Activated CD4-positive, CD25-positive, alpha-beta regulatory T cell (primary cell): ENCODE measurements at places on chromosomes 6 and 20.

DNA sequence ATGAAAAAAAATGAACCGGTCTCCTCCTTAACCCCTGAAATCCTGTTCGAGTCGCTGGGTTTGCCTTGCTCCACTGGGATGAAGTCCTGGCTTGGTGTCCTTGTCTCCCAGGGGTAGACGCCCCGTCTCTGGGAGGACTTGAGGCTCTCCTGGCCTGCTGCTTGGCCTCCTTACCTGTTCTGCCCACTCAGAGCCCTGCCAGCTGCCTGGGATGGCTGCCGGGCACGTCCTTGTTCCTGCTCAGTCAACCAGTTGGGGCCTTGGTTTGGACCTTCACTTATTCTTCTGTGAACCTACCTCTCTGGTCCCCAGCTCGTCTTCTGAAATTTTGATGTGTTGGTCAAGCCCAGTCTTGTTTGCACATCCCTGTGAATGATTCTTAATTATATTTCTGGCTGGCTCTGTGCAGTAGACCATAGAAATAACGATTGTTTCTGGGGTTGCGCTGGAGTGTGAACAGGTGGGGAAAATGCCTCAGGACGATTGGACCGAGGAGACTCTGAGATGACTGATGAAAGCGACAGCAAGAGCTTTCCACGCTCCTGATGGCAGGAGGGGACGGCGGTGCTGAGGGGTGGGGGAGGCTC, 126.5 kb upstream of the ESR1 start:
- no peak for DNase-seq

DNA sequence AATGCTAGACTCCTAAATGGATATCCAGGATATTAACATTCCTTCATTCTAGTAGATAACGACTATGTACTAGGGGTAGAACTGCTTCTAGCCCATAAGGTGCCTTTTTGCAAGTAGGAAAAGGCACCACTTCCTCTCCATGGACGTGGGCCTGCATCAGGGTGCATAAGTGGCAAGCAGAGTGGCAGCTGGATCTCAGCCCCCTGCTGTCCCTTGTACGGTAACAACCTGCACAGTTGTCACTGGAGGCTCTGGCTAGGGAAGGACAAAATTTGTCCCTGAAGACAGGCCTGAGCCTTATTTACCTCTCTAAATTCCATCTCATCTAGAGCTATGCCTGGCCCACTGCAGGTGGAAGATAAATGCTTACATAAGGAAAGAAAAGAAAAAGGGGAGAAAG, 42.5 kb upstream of the SAYSD1 start:
- no peak for DNase-seq

DNA sequence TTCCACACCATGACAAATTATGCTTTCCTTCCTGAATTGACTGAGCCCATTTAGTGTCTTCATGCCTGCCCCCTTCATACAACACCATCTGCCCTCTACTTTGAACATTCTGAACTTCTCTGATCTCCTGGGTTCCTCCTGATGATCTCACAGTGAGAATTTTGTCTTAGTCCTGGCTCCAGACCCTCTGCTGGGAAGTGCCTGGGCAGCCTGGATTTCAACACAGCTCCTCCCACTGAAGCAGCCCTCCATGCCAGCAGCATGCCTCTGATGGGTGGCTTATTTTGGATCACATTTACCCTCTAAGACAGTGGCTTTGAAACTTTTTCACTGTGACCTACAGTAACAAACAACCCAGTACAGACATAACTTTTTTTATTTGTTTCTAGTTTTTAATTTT, 41.5 kb downstream of the DSE start:
- no peak for DNase-seq

GRCh38 chr6:105077596-105078385, 102.0 kb downstream of the POPDC3 start:
- no peak for DNase-seq

DNA sequence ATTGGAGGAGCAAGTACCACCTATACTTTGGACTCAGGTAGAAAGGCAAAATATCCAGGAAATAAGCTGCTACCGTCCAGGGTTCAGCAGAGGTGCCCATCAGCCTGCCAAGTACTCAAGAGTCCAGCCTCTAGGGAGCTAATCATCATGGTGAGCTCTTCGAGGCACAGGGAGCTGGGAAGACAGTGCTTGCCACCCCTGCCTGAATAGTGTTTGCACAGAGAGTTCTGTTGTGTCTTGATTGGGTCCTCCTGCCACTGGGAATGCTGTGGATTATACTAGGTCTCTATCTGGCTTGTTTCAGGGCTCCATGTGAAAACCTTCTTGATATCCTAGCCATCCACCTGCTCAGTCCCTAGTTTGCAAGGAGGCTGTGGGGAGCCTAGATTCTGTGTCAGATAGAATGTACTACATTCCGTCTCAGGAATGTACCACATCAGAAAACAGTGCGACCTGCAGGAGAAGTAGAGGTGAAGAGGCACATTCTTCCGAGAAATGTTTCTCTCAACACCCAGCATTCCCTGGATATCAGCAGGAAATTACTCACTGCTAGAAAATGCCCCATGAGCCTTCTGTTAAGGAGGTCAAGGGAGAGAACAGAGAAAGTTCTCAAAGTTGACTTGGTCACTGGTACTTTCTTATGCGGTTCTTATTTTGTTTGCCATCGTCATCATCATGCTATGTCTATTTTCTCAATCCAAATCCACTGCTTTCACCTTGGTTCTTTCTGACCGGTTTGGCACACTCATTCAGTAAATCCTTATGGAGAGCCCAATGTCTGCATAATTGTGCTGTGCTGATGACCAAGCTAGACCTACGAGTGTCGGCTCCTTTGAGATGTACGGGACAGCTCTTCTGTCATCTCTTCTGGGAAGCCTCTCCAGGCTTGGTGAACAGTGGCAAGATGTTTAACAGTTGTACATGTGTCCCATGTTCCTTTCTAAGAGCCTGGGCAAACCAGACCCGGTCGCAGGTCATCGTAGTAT, 30.7 kb downstream of the PTPN1 start:
- DNase-seq = no peak

DNA sequence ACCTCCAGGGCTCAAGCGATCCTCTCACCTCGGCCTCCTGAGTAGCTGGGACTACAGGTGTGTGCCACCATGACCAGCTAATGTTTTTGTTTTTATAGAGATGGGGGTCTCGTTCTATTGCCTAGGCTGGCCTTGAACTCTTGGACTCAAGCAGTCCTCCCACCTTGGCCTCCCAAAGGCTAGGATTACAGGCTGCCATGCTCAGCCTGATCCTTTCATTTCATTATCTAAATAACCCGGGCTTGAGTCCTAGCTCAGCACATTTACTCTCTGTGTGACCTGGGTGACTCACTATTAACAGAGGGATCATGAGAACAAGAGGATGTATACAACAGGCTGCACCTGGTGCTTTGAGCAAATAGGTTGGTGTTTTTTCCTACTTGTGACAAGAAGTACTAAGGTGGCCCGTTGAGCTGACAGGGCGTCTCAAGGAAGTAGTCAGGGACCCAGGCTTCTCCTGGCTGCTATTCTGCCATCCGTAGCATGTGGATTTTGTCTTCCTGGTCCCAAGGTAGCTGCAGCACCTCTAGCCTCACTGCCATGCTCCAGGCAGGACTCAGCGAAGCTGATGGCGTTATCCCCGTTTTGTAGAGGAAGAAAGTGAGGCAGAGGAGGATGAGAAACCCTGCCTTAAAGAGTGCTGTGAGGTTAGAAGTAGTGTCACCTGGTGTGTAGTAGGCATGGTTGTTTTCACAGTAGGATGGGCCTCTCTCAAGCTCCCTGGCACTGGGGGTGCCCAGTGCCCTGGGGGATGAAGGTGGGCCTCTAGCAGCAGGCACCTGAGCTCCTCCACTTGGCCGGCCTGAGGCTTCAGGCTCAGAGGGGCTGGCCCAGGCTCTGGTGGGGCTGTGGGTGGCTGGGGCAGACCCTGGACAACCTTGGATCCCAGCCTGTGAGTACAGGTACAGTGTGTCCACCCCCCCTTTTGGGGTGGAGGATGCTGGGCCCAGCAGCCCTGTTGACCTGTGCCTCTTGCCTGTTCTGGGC, 62.4 kb downstream of the ADNP start:
- DNase-seq = no peak

DNA sequence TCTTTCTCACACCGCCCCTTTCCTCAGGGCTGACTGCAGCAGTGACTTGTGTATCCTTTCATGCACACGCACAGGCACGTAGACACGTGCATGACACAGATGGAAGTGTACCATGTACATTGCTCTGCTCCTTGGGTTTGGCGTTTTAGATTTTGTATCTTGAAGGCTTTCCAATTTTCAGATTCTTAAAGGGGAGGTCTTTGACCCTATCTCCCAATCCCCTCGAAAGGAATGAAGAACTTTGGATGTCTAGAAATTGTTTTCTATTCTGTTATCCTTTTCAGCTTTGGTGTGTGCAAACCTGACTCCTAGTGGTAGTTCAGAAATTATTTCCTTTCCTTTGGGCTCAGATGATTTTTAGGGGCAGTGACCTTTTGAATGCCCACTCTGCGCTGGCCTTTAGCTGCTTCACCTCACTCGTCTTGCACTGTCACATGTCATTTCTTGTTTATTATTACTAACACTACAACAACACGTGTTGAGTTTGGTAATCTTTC, 63.0 kb downstream of the HIVEP1 start:
- no peak for DNase-seq

- no peak for DNase-seq
Measured at GRCh38 chr6:121430514-121431460, 4.7 kb upstream of the GJA1 start.

DNA sequence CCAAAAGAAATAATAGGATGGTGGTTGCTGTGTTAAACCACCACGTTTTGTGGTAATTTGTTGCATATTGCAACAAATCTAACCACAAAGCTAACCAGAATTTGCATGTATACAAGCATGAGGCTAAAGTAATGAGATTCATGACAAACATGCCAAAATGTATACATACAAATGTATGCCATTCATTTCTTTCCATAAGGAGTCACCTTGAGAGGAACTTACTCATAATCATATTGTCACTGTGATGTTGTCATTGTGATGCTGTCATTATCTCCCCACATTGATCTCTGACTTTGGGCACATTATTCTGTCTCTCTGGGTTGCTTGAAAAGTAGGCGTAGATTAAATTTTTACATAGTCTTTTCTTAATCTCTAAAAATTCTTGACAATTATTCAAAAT, 886.8 kb upstream of the FLRT3 start:
- DNase-seq = no peak

GRCh38 chr6:127737768-127738167, 160.8 kb downstream of the C6orf58 start:
- DNase-seq = no peak

DNA sequence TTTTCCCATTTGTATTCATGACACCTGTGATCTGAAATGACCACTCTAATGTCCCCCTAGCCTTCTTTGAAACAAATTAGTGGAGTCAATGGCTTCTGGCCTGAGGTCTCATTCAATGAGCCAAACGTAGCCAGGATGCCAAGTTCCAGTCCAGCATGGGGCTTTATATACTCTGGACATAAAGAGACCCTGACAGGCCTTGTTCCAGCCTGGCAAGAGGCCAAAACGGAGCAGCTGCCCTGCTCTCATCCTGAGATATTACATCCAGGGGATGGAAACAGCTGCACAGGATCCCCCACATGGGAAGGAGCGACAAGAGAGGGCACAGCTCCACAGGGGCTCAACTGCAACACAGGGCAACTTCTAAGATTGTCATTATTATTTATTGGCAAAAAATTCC, 437.8 kb downstream of the CDH26 start:
- DNase-seq = no peak

DNA sequence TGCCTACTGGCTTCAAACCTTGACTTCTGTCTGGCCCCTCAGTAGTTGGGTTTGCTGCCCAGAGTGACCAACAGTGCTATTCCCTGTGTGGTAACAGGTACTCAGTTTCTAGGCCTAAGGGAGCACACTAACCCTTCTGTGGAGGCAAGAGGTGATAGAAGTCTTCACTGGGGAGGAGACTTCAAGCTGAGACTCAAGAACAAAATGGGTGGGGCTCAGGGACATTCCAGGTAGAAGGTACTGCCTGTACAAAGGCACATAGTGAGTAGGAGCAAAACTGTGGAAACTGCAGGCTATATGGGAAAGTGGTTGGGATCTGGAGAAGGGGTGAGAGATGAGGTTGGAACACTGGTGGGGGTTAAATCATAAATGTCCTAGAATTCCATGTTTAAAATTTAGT, 2.3 kb upstream of the SCAND1 start:
- no peak for DNase-seq

- no peak for DNase-seq
Measured at GRCh38 chr6:122285292-122285913, 114.0 kb upstream of the HSF2 start.

DNA sequence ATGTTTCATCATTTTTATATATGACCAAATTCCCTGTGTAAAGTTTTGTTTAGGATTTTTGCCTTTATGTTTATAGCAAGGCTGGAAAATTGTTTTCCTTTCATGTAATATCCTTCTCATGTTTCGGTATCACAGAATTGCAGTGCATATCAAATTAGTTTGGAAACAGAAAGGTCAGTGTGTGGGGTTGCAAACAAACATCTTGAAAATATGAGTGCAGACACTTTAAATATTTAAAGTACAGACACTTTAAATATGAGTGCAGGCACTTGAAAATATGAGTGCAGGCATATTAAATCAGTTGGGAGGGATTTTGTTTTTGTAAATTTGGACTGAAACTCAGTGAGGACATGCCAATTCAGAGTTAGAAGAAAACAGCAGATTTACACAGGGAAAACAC, 6.5 kb downstream of the SLPI start:
- no peak for DNase-seq

DNA sequence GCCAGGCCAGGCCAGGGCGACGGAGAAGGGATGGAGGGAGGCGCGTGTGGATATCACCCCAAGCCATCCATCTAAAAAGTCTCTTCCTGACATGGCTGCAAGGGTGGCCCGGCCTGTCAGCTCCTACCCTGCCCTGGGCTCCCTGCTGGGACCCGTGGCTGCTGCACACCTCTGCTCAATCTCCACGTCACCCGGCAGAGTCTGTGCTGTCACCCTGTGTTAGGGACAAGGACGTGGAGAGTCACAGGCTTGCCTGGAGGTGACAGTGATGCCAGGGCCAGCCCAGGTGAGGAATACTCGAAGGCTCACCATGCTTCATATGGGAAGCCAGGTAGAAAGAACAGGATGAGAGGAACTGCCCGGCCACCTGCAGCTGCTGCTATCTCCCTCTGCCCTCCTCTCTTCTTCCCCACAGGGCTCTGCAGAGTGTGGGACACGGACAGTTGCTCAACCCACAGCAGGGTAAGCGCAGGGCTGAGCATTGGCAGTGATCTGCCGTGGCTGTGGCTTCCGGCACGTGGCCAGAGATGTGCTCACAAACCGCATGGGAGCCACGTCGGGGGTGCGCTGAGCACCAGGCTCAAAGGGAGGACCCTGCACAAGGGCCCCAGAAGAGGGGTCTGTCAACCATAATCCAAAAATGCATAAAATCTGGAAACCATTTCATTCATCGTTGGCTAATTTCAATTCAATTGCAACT, 214.3 kb downstream of the DLL1 start:
- DNase-seq = no peak

- no peak for DNase-seq
Measured at GRCh38 chr6:25628471-25629197, 23.4 kb upstream of the SCGN start.

DNA sequence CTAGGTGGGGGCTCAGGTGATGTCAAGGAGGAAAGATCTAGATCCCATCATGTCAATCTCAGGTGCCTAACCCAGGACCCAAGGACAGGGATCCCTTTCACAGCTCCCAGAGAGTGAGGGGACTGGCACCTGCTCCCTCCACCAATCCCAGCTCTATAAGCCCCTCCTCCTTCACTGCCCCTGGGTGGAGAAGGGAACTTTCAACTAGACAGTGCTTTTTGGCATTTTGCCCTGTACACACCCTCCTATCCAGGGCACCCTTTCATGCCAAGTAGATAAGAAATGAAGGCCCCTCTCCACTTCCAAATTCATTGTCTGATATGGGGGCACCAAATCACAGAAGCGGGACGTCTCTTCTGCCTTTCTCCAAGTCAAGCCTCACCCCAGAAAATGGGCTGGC, 61.6 kb downstream of the MDGA1 start:
- no peak for DNase-seq

- no peak for DNase-seq
Measured at GRCh38 chr20:34907616-34908469, 31.4 kb downstream of the ACSS2 start.
